ENCODE measurements at places on chromosomes 5 and 9.

DNA sequence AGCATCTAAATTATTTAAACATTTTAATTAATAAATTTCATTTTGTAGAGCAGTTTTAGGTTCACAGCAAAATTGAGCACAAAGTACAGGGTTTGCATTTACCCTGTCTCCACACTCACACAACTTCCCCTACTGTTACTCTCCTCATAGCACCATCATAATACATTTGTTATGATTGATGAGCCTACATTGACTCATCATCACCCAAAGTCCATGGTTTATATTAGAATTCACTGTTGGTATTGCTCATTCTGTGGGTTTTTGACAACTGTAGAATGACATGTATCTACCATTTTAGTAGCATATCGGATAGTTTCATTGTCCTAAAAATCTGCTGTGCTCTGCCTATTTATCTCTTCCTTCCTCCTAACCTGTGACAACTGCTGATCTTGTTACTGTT is 411.1 kb upstream of the MPDZ start:
- DNase-seq, result no peak

DNA sequence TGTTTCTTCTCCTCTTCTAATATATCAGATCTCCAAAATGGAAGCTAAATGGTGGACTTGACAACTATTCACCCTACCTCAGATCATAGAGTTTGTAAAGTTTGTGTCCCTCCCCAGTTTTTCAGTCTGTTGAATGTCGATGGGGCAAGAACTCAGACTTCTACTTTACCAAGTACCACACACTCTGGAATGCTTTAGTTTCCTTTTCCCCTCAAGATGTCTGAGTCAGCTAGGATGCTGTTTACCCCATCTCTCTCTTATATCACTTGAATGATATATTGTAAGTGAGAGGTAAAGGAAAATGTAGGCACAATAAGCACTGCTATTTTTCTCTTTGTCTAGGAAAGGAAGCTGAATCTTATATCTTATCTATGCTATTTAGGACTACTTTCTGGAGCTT is 25.9 kb upstream of the TAL2 start:
- no peak for DNase-seq

GRCh38 chr5:33227746-33228145 is 213.0 kb upstream of the TARS1 start:
- DNase-seq, result no peak

- DNase-seq, result no peak
Observed at GRCh38 chr5:93071710-93072109, 509.3 kb downstream of the NR2F1-AS1 start.

DNA sequence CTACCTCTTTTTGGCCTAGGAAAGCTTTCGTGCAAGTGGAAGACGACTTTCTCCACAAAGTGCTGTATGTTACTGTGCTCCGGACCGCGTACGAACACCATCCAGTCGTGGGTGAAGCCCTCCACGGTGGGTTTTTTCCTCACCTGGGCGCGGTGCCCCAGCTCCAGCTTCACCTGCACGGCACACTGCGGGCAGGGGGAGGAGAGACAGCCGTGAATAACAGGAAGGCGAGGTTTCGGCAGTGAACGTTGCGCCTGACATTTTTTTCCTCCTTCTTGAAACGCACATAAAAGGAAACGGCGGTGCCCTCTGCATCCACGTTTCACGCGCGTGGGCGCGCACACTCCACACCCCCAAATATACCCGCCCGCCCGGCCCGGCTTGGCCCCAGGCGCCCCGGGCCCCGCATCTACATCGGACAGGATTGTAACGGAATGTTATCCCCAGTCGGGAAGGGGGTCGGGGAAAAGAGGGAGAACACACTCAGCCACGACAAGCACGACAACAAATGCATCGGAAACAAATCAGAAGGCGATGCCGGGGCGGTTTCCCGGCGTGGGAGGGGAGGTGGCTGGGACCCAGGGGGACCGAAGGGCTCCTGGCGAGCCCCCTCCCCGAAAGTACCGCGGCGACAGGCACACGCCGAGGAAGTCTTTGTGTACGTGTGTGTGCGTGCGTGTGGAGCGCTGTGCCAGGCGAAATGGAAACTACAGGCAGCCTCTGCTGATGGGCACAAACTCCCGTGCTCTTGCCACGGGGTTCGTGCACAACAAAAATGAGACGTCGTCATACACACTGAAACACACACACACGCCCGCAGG is 1.4 kb downstream of the MLLT3 start:
- peak; percentile 60 for DNase-seq

- DNase-seq, result no peak
Observed at GRCh38 chr9:107732781-107733522, 243.4 kb upstream of the KLF4 start.

- no peak for DNase-seq
Observed at GRCh38 chr9:97802276-97802675, 50.8 kb upstream of the FOXE1 start.

GRCh38 chr5:120613729-120614128 is 149.6 kb downstream of the PRR16 start:
- DNase-seq, result no peak

- DNase-seq, result no peak
Observed at GRCh38 chr5:146040527-146040926, 64.8 kb downstream of the PLAC8L1 start.

- peak; percentile 61 for DNase-seq
Observed at GRCh38 chr9:35664531-35665470, at the start of gene ARHGEF39. TSS of gene ARHGEF39 (minus strand) at chr9:35665195. CDS start at chr9:35665169, 26 bp downstream.

DNA sequence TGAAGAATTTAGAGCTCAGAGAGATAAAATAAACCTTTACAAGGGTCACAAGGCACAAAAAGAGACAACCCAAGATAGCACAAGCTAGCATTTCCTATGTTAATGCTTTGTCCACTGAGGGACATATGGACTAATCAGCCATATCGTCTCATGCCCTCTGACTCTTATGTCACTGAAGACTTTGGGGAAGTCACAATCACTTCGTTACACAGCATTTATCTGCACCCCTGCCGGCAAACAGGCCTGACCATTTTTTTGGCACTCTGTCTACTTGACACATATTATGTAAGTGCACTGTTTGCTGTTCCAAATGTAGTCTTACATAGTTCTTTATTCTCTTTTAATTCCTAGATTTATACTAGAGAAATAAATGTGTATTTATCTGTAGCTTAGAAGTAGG is 13.9 kb upstream of the BNC2 start:
- DNase-seq, result no peak

DNA sequence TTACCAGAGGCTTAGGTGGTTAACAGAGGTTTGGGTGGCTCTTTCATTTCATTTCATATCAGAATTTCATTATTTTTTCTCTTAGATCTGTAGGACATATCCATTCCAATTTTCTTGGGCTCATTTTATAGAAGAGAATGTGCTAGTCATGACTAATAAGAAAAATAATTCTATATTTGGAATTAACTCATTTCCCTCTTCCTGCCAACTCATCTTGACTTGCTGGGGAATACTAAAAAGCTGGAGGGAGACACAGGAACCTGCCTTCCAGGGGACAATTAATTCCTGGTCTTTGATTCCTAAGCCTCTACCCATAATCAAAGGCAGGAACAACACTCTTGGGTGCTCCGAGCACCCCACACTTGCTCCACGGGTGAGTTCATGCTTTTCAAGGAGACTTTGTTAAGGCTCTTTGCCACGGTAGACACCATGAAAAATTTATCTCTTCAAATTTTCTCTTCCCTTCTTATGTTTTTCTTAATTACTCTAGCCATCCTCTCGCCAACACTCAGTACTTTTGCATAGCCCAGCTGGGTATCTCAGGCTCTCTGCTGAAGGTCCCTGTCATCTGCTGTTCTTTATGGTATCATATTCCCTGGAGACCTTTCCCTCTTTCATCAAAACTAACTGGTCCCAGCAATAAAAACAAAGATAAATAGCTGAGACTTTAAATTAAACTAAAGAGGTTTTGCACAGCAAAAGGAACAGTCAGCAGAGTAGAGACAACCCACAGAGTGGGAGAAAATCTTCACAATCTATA is 273.9 kb downstream of the NPR3 start:
- no peak for DNase-seq

DNA sequence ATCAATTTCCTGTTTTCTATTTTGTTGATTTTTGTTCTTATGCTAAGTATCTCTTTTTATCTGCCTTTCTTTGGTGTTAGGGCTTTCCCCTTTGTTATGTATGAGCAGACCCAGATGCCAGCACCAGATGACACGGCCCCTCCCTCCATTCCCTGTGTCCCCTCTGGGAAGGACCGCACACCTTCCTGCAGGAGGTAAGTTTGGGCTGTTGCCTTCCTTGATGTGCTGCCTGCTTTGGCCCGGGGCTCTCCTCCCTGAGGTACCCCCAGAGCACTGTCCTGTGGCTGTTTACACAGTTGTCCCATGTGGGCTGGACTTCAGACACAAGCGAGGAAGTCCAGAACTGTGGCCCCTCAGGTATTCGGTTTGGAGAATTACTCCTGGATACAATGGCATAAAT is 343.8 kb upstream of the IRX1 start:
- no peak for DNase-seq

- DNase-seq, result no peak
Observed at GRCh38 chr5:176955895-176956294, 50.7 kb downstream of the UIMC1 start.

- DNase-seq, result no peak
Observed at GRCh38 chr5:54873691-54874090, 111.7 kb downstream of the ESM1 start.

- DNase-seq, result no peak
Observed at GRCh38 chr5:37871023-37871815, 31.4 kb upstream of the GDNF start.

DNA sequence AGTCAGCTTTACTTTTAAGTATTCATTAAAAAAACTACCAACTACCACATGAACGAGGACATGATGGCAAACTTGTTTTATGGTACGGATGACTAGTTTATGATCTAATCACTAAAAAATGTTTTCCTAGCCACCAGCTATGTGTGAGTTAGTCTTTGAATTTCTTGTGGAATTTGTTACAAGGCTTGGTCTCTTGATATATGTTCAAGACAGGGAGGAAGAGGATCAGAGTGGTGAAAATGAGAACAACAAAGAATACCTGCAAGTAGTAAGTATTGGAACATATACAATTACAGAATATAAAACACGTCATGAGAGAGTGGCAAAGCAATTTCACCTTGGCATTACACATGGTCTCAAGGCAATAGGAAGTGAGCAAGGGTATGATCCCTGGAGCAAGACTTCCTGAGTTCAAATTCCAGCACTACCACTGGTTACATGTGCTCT is 548.6 kb upstream of the TLE4 start:
- no peak for DNase-seq

GRCh38 chr5:134136221-134136631 is 21.7 kb downstream of the TCF7 start:
- no peak for DNase-seq

GRCh38 chr9:135726138-135726853 is 24.3 kb downstream of the KCNT1 start:
- no peak for DNase-seq

- no peak for DNase-seq
Observed at GRCh38 chr5:180287404-180287803, 4.5 kb downstream of the MAPK9 start.

DNA sequence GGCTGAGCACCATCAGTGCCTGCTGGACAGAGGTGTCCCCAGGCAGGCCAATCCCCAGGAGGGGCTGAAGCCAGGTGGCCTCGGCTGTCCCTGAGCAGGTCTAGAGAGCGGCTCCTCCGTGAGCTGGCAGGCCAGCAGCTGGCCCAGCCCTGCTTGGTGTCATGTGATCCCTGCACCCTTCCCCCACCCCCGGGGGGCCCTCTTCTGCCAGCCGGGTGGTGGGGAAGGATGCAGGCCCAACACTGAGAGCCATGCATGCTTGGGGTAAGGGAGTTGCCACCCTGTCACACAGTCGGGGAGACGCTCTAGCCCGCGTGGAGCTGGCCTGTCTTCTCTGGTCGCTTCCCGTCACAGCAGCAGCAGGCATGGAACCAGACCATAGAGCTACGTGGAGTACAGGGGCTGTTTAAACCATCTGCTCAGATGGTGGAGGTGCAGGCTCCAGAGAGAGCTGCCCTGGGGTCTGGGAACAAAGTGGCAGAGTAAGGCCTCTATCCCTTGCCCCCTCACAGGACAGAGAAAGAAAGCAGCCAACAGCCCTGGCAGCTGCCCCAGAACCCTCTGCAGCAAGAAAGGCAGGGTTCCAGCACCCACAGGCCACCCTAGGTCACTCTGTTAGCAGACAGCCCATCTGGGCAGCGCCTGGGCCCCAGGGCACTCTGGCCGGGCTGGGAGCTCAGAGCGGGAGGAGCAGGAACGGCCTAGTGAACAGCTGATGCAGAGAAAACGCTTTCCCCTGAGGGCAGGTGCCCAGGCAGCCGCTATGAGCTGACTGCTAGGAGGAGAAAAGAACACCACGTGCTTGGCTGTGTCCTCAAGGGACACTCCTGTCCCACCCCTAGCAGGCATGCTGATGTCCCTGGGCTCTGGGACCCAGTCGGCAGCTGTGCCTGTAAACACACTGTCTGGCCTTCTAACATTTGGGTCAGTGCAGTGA is 6.8 kb downstream of the RALGDS start:
- DNase-seq, result no peak

DNA sequence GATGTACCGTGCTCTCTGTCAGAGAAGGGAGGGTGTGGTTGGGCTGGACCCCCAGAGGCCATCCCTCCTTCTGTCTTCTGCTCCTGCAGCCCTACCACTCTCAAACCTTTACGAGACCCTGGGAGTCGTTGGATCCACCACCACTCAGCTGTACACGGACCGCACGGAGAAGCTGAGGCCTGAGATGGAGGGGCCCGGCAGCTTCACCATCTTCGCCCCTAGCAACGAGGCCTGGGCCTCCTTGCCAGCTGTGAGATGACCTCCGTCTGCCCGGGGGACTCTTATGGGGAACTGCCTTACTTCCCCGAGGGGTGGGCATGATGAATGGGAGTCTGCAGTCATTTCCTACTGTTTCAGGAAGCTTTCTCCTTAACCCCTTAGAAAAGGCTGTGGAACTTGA is 17.5 kb downstream of the TGFBI start:
- no peak for DNase-seq

- no peak for DNase-seq
Observed at GRCh38 chr5:28463728-28464127, 1425.3 kb upstream of the CDH9 start.

GRCh38 chr5:32182463-32183063 is 8.4 kb upstream of the GOLPH3 start:
- DNase-seq, result peak; percentile 35

DNA sequence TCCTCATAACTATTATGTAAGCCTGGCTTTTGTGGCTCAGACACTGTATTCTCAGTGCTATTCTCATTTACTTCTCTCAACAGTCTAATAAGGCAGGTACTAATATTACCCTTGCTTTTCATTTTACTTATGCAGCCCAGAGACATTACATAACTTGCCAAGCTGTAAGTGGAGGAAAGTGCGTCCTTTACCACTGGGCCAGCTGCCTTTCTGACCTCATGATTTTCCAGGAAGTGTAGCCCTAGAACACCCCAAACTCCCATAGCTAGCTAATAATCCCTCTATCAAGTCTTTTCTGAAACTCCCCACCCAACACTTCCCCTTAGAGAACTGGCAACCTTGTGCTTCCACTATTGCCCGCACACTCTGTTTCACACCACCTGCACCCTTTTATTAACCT is 192.9 kb upstream of the HMHB1 start:
- DNase-seq, result no peak

Measured in T-helper 1 cell (primary cell).